ENCODE measurements at places on chromosomes 4 and X. TPM values are rescaled to one million over a fixed set of nuclear protein-coding genes. Genes with fewer than 3 reads are reported as not detected.

Gene TAF1
- 73.6 TPM for total RNA-seq

Gene SPANXN3
- not detected for total RNA-seq

- DNase-seq, result no peak
Measured at GRCh38 chr4:123561525-123561924, 164.9 kb downstream of the SPRY1 start.

DNA sequence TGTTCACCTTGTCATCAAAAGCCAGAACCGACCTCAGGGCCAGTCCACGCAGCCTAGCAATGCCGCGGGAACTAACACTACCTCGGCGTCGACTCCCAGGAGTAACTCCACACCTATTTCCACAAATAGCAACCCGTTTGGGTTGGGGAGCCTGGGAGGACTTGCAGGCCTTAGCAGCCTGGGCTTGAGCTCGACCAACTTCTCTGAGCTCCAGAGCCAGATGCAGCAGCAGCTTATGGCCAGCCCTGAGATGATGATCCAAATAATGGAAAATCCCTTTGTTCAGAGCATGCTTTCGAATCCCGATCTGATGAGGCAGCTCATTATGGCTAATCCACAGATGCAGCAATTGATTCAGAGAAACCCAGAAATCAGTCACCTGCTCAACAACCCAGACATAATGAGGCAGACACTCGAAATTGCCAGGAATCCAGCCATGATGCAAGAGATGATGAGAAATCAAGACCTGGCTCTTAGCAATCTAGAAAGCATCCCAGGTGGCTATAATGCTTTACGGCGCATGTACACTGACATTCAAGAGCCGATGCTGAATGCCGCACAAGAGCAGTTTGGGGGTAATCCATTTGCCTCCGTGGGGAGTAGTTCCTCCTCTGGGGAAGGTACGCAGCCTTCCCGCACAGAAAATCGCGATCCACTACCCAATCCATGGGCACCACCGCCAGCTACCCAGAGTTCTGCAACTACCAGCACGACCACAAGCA, 898 bp downstream of the UBQLN2 start:
- DNase-seq, result peak; percentile 16

Gene NUDT11
- total RNA-seq, result 0.80 TPM
